NCI-H446 (cell line): ENCODE measurements at places on chromosomes 5 and 9.

GRCh38 chr9:93509084-93509483 lies 55.7 kb upstream of the FAM120AOS start:
- no peak for DNase-seq

DNA sequence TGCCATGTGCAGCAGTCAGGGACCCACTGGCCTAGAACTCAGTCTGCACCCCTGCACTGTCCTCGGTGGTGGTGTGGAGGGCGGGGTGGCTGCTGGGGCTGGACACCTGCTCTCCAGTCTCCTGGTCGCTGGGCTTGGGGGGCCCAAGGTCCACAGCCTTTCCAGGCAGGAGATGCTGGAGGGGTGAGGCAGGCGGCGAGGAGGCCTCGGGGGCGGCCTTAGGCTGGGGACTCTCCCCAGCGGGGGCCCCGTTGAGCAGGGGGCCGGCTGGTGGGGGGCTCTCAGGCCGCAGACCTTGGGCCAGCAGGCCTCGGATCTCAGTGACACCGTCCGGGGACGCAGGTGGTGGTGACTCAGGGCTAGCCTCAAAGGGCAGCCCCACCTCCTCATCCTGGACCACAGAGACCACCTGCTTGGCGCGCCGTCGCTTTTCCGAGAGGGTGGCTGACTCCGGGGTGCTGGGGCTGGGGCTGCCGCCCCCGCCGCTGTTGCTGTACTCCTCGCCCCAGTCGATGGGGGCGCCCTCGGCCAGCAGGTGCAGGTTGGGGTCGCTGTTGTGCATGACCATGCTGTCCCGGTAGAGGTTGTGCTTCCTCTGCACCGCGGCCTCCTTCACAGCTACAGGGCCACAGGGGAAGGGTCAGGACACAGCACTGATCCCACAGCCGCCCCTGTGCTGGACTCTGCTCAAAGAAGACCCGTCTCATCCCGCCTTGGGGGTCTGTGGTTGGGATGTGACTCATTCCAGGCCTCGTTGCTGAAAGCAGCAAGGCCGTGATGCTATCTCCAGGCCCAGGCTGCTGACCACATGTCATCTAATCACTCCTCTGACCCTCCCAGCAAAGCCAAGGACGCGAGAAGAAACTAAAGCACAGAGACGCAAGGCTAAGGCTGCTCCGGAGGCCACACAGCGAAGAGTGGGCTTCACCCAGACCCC lies 55.8 kb downstream of the LRSAM1 start:
- DNase-seq, result no peak

DNA sequence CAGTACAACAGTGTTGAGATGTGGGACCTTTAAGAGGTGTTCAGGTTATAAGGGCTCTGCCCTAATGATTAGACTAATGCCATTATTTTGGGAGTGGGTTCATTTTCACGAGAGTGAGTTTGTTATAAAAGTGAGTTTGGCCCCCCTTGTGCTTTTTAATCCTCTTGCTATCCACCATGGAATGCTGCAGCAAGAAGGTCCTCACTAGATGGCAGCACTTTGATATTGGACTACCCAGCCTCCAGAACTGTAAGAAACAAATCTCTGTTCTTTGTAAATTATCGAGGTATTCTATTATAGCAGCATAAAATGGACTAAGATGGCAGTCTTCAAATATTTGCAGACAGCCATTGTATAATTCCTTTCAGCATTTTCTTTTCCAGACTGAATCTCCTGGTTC lies 212.4 kb downstream of the LRRC70 start:
- no peak for DNase-seq

GRCh38 chr5:36334315-36334714 lies 32.6 kb upstream of the RANBP3L start:
- DNase-seq, result no peak

DNA sequence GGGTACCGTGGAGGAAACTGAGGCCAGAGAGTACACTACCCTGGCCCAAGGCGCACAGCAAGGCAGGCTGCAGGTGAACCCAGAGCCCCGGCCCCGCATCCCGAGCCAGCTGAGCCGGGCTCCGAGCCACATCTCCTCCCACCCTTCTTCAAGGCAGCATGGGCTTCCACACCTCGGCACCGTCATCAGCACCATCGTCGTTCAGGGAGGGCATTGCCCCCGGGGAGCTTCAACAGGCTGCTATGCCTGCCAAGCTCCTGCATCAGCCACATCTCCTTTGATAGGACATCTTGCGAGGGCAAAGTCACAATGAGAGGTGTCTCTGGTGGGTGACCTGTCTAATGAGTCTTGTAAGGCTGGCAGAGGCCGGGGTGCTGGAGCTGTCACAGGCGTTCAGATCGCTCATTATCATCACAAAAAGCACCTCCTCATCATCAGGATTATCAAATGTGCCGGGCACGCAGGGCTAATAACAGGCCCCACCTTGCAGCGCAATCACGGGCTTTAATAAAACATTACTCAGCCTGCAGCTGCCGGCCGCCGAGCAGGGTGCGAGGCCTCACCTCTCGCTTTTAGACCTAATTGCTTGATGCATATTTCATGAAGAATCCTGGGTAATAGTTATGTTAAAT lies 20.0 kb upstream of the SLC25A51 start:
- no peak for DNase-seq
